ENCODE measurements at places on chromosomes 6 and 20. TPM values are rescaled to one million over a fixed set of nuclear protein-coding genes. Genes with fewer than 3 reads are reported as not detected.

The GGTLC1 gene
- total RNA-seq = not detected

The TFAP2C gene
- 22.8 TPM for total RNA-seq

The GMPR gene
- total RNA-seq = 12.8 TPM

The RNF5 gene
- total RNA-seq = 28.5 TPM

The ANKRD6 gene
- 8.8 TPM for total RNA-seq

The DNMT3B gene
- 2.5 TPM for total RNA-seq

The CRNKL1 gene
- total RNA-seq = 29.8 TPM

The SAMD10 gene
- total RNA-seq = 1.6 TPM

The ATG5 gene
- 42.4 TPM for total RNA-seq

DNA sequence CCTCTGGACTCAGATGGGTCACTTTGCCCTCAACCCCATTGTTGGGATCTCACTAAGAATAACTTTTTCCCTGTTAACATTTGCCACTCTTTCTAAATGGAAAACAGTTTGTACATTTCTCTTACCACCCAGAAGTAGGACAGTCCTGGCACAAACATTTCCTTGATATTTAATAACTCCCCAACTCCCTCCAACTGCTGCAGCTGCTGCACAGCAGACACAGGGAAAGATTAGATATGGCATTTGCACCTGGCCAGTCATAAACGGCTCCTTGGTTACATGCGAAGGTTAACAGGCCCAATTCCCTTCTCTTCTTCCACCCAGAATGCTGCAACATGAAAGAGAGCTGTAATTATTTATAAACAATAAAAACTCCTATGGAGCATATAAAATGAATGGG is 55.9 kb upstream of the SOX4 start:
- no peak for DNase-seq

- no peak for DNase-seq
These were observed 469.8 kb upstream of the SOX4 start for GRCh38 chr6:21123507-21124436.

GRCh38 chr20:13401596-13401995 is 180.5 kb downstream of the ISM1 start:
- DNase-seq = no peak

GRCh38 chr6:166996406-166996805 is 2.8 kb upstream of the CEP43 start:
- no peak for DNase-seq

- DNase-seq = no peak
These were observed 213.0 kb upstream of the SUPT3H start for GRCh38 chr6:45590696-45591184.

GRCh38 chr6:47034926-47035325 is 7.2 kb downstream of the ADGRF1 start:
- peak; percentile 40 for DNase-seq

- no peak for DNase-seq
These were observed 336.0 kb downstream of the SYNE1 start for GRCh38 chr6:152301021-152301764.

DNA sequence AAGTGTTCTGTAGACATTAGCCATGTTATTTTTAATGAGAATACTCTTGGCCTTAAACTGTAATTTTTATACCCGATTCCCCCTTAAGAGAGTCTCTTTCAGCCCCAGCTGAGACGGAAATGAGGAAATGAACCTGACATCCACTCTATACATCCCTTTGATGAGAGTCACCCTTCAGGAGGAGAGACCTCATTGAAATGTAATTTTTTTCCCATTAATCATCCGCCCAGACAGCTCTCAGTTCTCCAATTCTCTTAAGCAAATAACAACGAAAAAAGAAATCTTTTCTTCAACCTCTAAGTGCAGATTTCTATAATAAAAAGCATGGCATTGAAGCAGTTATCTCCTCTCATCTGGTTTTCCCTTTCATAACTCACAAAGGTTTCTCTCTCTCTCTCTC is 243.8 kb upstream of the PMEPA1 start:
- DNase-seq = no peak

GRCh38 chr6:163094881-163095280 is 319.6 kb upstream of the QKI start:
- no peak for DNase-seq

GRCh38 chr20:57097245-57097915 is 169.1 kb downstream of the BMP7 start:
- no peak for DNase-seq

DNA sequence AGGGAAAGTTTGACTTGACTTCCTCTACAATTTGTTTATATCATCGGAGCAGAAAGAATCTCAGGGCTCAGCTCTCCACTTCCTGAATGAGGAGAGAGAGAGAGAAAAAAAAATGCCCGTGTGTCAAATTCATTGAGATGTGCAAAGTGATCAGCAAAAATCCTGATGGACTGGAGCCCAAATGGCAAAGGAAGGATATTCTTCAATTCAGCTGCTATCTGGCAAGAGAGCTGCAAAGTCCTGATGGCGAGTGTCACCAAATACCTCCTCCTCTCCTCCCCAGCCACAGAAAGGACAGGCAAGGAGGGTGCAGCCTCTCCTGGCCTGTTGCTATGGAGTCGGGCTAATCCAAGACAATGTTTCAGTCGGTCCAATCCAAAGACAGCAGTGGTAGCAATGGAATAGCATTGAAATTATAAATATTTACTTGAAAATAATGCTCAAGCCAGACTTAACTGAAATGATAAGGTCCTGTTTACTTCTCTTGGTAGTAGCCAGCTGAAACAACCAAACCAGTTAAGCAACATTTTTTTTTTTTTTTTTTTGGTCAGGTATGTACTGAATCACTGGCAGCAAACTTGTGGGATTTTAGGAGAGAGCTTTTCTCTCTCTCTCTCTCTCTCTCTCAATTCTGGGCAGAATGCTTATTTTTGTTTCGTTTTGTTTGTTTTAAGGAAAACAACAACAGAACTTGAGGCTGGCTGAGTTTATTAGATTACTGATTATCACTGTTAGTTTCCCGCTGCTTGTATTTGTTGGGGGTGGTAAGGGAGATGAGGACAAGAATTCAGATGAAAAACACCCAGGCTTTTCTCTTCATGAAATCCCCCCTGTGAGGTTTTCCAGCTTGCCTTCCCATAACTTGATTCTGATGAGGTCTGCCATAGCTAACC is 204.2 kb downstream of the BCAS1 start:
- peak; percentile 33 for DNase-seq

GRCh38 chr6:11604215-11604614 is 66.7 kb downstream of the TMEM170B start:
- DNase-seq = no peak

- DNase-seq = no peak
These were observed 1.3 kb upstream of the VSX1 start for GRCh38 chr20:25083141-25083772.

GRCh38 chr6:112343390-112343789 is 3.7 kb upstream of the RFPL4B start:
- no peak for DNase-seq

GRCh38 chr6:38459291-38459690 is 180.4 kb downstream of the BTBD9 start:
- no peak for DNase-seq

DNA sequence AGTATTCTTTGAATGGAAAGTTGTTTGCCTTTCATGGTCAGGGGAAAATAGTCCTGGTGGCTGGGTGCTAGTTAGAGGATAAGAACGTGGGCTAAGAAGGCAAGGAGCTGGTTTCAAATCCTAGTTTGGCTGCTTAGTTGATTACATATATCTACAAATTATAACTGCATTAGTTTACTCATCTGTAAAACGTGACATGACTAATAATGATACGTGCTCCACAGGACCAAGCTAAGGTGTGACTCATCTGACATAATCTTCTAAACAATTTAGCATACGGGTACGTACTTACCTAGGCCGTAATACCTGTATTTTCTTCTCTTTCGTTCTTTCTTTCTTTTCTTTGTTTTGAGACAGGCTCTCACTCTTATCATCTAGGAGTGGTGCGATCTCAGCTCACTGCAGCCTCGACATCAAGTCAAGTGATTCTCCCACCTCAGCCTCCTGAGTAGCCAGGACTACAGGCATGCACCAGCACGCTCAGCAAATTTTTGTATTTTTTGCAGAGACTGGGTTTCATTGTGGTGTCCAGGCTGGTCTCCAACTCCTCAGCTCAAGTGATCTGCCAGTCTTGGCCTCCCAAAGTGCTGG is 1274.2 kb upstream of the GJE1 start:
- no peak for DNase-seq

DNA sequence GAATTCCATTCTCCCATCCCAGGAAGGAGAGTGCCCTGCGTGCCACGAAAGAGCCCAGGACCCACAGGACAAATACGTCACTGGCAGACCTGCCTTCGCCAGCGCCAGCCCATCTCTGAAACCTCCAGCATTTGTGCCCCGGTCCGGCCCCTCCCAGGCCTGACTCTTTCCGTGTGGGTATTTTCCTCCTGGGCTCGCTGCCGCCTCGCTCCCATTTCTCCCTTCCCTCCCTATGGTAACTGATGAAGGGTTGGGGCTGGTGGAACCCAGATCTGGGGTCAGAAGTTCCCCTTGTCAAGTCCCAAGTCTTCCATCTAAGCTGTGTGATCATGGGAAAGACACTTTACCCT is 208.5 kb downstream of the LRFN2 start:
- no peak for DNase-seq

- DNase-seq = peak; percentile 23
These were observed 17.1 kb upstream of the NCOA7 start for GRCh38 chr6:125773387-125774341.

GRCh38 chr6:152874846-152875568 is 107.8 kb downstream of the FBXO5 start:
- DNase-seq = no peak

DNA sequence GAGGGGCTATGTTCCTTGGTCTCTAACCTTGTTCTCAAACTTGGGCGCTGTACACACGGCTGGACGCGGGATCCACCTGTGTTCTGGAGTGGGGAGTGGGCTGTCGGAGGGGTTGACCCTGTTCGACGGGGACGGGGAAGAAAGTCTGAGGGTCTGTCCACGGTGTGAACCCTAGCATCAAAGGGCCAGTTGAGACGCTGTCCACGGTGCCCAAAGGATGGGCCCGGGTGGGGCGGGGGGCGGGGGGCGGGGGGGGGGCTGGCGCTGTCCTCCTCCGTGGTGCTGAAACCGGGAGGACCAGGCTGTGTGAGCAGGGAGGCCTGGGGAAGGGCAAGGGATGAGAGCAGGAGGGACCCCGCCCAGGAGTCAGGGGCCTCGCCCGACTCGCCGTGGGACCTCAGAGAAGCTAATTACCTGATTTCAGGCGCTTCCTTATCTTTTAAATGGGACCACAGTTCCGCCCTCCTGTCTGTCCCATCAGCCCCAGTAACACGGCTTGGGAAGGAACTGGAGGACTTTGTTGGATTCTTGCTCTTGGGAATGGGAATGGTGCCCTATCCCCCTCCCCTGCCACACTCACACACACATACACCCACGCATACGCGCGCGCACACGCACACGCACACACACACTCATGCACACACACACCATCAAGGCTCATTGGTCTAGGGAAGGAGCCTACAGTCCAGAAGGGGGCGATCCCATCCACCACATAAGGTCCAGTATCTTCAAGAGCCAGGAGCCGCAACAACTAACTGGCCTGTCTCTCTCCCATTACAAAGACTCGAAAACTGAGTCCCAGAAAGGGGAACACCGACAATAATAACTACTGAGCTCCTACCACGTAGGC is 1.0 kb upstream of the VSTM2L start:
- no peak for DNase-seq

GRCh38 chr6:128358244-128358776 is 162.1 kb downstream of the PTPRK start:
- DNase-seq = no peak

DNA sequence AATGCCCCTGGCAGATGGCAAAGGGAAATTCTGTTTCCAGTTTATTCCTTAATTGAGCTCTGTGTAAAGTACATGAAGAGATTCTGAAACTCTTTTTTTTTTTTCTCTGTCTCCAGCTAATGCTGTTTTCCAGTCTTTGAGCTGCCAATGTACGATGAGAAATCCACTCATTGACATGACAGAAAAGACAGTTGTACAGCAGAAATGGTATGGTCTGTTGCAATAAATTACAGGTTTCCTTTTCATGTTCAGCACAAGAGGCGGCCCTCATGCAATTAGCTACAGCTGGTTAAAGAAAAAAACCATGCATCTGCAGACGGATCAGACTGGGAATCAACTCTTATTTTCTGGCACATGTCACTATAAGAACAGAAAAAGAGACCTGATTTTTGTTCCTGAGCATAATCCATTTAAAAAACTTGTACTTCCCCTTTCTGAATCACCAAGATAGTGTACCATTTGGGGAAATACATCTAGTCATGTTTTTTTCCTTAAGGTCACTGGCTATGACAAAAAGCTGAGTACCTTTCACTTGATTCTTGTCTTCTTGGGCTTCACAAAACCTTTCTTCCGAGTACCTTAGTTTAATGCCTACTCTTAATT is 289.8 kb upstream of the PREP start:
- DNase-seq = peak; percentile 64

GRCh38 chr6:122753688-122754056 is 25.8 kb upstream of the FABP7 start:
- DNase-seq = no peak

DNA sequence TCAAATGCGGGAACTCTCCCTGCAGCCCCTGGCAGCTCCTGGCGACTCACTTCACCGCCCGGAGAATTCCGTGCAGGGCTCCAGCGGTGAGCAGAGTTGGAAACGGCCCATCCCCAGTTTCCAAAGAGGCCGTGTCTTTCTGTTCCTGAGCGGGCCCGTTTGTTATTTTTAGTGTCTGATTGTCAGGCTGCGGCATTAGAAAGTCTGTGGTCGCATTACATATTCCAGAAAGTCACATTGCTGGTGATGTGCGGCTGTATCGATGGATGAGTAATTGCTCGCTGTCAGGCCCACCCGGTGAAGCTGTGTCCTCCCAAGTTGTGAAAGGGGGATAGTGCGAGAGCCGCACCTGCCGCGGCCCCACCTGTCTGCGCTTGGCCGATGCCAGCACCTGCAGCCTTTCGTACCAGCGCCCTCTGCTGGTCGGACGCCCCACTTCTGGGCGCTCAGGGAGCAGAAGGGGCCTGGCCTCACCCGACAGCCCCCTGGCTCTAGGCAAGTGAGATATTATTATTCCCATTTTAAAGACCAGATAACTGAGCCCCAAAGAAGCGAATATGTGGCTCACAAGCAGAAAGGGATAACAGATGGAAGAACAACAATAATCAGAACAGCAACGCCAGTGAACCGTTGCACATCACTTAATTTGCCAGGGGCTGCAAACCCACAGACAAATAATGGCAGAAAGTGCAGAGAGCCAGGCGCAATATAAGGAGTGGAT is 244.9 kb downstream of the TSHZ2 start:
- DNase-seq = no peak

Data from skin of body (tissue), 3 donors.